ENCODE measurements at places on chromosomes 4 and X.

DNA sequence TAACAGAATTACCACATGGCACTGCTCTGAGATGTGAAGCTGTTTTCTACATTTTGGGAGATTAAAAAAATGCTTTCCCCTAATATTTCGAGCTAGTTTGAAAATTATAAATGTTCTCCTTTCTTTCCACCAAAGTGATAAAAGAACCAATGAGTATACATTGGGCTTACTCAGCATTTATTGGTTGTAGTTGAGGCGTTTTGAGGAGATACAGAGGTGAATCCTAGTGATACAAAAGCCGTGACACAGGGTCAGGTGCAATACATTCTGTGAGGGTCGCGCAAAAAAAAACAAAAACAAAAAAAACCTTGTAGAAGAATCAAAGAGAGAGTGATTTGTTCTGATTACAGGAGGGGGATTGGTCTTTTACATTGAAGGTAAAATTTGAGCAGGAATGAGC lies 32.4 kb upstream of the CYP4V2 start:
- no peak for DNase-seq

- DNase-seq: no peak
Measured at GRCh38 chr4:22743290-22743689, 50.6 kb downstream of the GBA3 start.

GRCh38 chr4:84419201-84419600 lies 79.9 kb downstream of the NKX6-1 start:
- DNase-seq: no peak

DNA sequence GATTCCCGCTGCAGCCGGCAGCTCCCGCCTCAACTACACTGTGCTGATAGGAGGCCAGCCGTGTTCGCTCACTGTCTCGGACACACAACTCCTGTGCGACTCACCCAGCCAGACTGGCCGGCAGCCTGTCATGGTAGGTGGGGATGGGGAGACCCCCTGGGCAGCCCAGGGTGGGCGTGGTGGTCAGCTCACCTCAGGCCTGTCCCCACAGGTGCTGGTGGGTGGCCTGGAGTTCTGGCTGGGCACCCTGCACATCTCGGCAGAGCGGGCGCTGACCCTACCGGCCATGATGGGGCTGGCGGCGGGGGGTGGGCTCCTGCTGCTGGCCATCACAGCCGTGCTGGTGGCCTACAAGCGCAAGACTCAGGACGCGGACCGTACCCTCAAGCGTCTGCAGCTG lies 9.5 kb downstream of the PLXNA3 start:
- DNase-seq: no peak

DNA sequence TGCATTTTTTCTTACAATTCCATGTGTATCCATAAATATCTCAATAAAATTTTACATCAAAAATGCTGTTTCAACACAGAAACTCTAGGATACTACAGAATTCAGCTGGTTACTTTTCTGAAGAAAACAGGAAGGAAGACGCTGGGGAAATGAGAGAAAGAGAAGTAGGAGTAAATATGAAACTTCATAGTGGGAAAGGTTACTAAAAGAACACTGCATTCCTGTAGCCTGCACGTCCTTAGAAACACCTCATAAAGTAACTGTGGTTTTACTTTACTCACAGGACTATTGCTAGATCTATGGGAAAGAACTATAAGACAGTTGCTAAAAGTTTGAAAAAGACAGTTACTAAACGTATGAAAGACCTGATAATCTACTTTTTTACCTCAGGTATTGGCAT lies 23.1 kb downstream of the ATP11C start:
- no peak for DNase-seq

DNA sequence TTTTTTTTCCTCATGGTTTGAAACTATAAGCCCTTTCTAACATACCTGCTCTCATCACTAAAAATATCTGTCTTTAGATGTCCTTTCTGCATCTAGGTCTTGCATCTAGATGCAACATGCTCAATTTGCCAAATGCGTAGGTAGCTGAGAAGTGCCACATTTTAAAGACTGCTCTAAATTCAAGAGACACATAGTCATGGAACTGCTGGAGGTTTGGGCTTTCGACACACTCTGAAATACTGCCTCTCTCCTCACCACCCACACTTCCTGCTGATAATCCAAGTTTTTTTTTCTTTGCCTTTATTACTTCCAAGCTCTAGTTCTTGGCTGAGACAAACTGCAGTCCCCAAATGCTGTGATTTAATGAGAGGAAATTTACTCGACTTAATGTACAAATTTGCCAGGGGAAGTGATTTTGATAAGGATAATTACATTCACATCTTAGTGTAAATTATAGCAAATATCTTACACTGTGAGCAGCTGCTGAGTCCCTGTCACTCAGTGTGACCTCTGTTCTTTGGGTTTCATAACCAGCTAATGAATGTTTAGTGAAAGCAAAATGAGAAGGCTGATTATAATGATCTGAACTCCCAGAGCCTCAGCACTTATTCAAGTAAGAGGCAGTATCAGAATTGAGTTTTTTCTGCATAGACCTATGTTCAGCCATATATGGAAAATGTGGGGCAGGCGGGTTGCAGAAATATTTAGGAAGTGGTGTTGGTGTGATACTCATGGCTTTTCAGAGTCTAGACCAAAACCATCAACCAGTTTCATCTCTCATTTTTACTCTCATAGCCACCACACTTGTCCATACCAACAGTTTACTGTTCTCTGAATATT lies 31.3 kb downstream of the DRD5 start:
- DNase-seq: no peak

DNA sequence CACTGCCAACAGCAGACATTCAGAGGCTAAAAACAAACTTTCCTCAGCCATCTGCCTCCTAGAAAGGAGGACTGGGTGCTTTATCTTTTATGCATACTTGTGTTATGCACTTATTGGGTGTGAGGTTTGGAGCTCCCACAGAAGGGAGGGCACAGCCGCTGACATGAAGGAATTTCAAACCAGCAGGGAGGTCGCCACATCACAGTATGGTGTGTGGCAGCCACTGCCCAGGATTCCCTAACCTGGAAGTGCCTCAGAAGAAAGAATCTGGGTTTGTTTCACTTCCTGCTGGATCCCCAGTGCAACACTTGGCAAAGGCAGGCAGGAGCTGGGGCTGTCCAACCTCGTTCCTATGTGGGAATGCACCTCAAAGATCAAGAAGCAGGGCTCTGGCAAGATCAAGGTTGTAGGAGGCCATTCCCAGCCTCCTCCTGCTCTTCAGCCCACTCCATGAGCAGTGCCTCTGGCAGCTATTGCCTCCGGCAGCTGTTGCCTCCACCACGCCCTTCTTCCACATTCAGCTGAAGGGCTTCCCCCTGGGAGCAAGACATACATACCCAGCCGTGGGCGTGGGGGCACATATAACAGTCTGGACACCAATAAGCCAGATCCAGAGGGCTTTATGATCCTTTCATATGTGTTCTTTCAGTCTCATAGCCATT lies 109.0 kb upstream of the MAMLD1 start:
- no peak for DNase-seq

DNA sequence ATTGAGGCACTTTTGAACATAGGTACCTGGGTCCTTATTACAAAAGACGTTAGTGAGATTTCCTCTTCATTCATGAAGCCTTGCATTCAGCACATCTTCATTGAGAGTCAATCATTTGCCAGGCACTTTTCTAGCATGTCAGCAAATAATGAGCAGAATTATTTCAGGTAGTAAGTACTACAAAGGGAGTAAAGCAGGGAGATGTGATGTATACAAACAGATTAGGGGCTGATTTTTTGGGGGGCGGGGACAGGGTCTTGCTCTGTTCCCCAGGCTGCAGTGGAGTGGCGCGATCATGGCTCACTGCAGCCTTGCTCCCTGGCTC lies 638 bp upstream of the CCKAR start:
- DNase-seq: no peak

DNA sequence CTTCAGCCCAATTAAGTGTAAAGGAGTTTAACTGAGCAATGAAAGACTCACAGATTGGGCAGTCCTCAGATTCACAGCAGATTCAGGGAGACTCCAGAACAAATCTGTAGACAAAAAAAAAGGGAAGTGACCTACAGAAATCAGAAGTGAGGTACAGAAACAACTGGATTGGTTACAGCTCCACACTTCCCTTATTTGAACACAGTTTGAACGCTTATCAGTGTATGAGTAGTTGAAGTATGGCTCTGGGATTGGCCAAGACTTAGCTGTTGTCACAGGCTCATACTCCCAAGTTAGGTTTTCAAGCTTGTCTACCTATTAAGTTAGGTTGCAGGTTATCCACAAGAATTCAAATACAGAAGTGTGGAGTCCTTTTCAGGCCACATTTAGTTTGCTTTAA lies 112.4 kb upstream of the ELOVL6 start:
- no peak for DNase-seq

- DNase-seq: no peak
Measured at GRCh38 chr4:11904846-11905739, 476.4 kb upstream of the HS3ST1 start.

- DNase-seq: no peak
Measured at GRCh38 chr4:161650812-161651211, 513.0 kb downstream of the FSTL5 start.

DNA sequence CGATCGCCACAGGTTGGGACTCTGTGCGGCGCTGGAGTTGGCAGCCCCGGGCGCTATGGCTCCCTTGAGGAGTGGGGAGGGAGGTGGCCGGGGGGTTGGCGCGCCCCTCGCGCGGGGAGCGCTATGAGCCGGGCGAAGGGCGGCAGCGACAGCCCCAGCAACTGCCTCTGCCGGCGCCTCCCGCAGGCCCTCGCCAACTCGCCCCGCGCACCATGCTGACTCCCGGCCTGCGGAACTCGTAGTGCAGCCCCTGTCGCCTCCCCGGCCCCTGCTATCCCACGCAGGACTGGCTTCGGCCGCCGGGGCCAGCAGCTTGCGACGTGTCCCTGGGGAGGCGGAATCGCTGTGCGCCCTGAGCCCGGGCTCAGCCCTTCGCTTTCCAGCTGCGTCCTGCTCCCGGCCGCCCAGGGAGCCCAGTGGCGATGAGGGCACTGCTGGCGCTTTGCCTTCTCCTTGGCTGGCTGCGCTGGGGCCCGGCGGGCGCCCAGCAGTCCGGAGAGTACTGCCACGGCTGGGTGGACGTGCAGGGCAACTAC lies 415 bp downstream of the SHISA3 start:
- no peak for DNase-seq

- no peak for DNase-seq
Measured at GRCh38 chr4:3244747-3245146, 4.2 kb upstream of the MSANTD1 start.

DNA sequence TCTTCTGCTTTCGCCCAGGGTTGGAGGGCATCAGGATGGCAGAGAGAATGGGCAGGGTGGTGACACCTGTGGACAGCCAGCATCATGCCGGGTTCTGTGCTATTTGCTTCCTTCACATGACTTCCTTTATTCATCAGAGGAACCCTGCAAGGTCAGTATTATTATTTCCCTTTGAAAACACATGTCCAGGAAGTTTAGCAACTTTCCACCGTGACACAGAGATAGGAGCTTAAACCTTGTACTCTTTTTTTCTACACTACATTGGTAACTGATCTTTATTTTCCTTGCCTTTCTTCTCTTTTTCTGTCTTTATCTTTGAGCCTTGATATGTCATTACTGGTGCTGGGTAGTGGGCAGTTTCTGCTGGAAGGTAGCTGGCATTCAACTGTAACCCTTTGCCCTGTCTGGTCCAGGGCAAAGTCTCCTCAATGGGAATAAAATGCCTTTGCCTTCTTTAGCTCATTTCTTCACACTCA lies 5.0 kb upstream of the MGST2 start:
- DNase-seq: no peak

DNA sequence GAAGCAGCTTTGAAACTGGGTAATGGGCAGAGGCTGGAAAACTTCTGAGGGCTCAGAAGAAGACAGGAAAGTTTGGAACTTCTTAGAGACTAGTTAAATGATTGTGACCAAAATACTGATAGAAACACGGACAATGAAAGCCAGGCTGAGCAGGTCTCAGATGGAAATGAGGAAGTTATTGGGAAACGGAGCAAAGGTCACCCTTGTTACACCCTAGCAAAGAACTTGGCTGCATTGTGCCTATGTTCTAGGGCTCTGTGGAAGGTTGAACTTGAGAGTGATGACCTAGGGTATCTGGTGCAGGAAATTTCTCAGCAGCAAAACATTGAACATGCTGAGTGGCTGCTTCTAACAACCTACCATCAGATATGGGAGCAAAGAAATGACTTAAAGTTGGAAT lies 50.8 kb upstream of the FBXW7 start:
- DNase-seq: no peak

DNA sequence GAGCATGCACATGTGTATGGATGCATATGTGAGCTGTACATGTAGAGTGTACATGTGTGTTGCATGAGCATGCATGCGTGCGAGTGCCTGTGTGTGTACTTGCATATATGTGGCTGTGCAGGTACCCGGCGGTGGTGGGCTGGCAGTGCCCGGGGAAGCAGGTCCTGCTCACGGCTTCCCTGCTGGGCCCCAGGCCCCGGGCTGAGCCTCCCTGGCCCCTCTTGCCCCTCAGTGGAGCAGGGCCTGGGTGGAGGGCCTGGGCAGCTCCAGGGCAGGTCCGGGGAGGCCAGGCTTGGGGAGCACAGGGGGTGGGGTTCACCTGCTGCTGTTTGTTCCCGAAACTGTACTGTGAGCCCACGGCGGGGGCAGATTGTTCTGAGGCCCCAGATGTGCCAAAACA lies 9.4 kb downstream of the NAT8L start:
- DNase-seq: no peak

DNA sequence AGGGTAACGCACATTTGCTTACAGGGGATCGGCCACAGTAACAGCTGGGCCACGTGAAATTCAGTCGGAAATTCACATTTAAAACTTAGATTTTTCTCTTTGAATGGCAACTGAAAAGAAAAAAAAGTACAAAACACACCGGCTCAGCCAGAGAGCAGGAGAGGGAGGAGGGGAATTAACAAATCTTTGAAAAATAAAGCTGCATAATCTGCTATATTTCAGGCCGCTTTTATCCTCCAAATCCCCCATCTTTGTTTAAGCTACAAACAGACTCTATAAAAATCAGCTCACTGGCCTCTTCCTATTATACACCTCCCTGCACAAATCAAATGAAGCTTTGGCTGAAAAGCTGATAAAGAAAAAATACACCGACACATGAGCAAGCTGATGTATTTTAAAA lies 169.1 kb downstream of the LDB2 start:
- no peak for DNase-seq

DNA sequence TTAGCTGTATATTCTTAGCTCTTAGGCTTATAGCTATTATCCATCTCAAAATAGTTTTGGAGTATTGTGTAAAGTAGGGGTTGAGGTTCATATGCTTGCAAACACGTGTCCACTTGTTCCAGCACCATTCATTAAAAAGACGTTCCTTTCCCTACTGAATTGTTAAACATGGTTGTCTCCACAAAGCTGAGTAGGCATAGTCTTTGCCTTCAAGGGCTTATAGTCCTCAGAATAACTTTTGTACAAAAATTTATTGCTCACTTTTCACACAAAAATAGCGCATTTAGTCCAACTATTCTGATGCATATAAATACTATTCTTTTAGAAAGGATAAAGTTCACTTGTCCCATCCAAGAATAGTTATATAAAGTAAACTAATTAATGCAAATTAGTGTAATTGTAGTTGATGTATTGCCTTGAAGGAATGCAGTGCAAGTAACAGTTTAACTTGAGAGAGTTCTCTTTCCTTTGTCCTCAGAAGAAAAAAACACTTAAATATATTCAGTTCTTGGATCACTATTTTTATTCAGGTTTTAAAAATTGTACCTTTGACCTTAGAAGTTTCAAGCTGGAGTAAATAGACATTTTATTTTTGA lies 14.1 kb downstream of the LRIT3 start:
- DNase-seq: no peak

GRCh38 chrX:44874420-44875184 lies 1.6 kb downstream of the KDM6A start:
- DNase-seq: peak; percentile 24

GRCh38 chr4:24413311-24413784 lies 171.0 kb downstream of the DHX15 start:
- no peak for DNase-seq

- no peak for DNase-seq
Measured at GRCh38 chr4:154740462-154740861, 3.3 kb upstream of the LRAT start.

Measured in fibroblast of skin of right quadriceps (primary cell).